Activated CD4-positive, alpha-beta memory T cell treated with anti-CD3 and anti-CD28 coated beads for 36 hours (primary cell): ENCODE measurements at places on chromosomes 16 and 17. TPM values are rescaled to one million over a fixed set of nuclear protein-coding genes. Genes with fewer than 3 reads are reported as not detected.

DNA sequence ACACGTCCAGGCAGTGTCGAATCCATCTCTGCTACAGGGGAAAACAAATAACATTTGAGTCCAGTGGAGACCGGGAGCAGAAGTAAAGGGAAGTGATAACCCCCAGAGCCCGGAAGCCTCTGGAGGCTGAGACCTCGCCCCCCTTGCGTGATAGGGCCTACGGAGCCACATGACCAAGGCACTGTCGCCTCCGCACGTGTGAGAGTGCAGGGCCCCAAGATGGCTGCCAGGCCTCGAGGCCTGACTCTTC, 7.2 kb upstream of the CD68 start:
- DNase-seq, result no peak

- DNase-seq, result no peak
These were observed 9.7 kb downstream of the ADGRG3 start for GRCh38 chr16:57677622-57678369.

- DNase-seq, result peak; percentile 16
These were observed 7.4 kb downstream of the CIBAR2 start for GRCh38 chr16:85104821-85105391.

DNA sequence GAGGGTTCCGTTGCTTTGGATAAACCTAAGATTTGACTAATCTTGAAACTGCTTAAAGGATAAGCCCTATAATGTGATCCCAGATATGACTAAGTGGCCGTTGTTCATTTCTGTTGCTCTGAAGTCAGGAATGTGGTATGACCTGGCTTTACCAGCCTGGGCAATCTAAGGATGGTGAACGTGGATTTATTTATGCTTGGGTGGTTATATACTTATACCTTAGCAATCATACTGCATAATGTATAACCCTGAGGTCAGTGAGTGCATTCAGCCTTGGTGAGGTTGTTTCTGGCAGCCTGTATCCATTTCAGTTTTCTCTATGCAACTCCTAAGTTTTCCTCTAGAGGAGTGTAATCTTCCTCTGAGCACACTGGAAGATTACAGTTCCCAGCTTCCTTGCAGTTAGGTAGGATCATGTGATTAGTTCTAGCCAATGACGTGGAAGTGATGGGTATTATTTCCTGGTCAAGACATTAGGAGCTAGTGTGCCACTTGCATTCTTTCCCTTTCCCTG, 41.9 kb downstream of the FTO start:
- peak; percentile 11 for DNase-seq

The NPW gene
- total RNA-seq, result 2.0 TPM

The NLRC5 gene
- 167 TPM for total RNA-seq

The SLC6A2 gene
- not detected for total RNA-seq
